CD4-positive, alpha-beta memory T cell (primary cell): ENCODE measurements at places on chromosomes 6 and 20. TPM values are rescaled to one million over a fixed set of nuclear protein-coding genes. Genes with fewer than 3 reads are reported as not detected.
A peak's percentile ranks its signal among the peaks of the same experiment; 100 is the strongest.

DNA sequence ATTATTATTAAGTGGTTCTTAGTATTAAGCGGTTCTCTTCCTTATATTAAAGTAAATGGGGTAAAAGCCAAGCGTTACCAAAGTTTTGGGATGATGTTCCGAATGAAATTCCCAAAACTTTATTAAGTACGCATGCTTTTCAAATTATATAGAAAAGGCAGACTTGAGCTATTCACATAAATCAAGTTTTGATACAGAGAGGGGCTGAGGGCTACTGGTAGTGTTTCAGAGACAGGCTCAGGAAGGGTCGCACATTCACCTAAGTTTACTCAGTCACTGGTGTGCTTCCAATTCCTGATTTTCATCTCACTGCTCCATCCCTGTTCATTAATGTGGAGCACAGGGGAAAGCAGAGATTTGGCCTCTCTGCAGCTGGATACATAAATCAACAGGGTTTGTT lies 652.2 kb downstream of the QKI start:
- no peak for DNase-seq

DNA sequence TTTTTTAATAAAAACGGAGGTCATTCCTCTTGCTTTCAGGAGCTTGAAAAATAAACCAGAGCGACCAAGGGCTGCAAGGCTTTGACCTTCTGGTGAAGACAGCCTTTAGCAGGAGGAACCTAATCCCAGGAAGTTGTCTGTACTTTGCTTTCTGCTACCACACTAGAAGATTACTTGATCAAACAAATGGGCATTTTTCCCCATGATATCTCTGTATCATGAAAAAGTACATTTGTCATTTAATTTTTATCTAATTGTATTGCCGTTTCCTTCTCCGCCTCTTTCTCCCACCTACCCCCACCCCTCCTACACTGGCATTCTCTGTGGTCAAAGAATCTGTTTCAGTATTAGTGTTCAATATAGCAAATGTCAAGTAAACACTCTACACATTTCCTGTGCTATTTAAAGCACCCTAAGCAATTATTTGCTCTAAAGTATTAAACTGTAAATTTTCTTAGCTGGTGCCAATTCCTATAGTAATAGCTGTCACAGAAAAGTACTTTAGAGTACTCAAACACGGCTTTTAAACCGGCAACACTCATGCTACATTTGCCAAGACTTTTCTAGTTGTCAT lies 29.7 kb downstream of the ATXN1 start:
- peak; percentile 43 for DNase-seq

DNA sequence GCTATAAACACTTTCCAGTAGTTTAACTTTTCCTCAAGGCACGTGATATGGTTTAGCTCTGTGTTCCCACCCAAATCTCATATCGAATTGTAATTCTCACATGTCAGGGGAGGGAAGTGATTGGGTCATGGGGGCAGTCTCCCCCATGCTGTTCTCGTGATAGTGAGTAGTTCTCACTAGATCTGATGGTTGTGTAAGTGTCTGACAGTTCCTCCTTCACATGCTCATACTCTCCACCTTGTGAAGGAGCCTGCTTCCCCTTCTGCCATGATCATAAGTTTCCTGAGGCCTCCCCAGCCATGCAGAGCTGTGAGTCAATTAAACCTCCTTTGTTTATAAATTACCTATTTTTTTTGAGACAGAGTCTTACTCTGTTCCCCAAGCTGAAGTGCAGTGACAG lies 127.9 kb downstream of the DTNBP1 start:
- no peak for DNase-seq

DNA sequence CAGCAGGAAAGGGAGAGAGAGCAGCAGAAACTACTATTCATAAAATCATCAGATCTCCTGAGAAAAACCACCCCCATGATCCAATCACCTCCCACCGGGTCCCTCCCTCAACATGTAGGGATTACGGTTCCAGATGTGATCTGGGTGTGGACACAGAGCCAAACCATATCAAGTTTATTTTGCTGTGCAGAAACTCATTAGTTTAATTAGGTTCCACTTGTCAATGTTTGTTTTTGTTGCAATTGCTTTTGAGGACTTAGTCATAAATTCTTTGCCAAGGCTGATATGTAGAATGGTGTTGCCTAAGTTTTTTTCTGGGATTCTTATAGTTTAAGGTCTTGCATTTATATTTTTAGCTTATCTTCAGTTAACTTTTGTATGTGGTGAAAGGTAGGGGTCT lies 422.0 kb upstream of the HS3ST5 start:
- no peak for DNase-seq

- DNase-seq: no peak
These were observed 125.4 kb downstream of the ADGRB3 start for GRCh38 chr6:68760485-68760884.

- no peak for DNase-seq
These were observed 91.2 kb downstream of the ISM1 start for GRCh38 chr20:13312300-13312699.

- DNase-seq: no peak
These were observed 60.4 kb upstream of the RSPO3 start for GRCh38 chr6:127058027-127058426.

GRCh38 chr6:43368259-43369160 lies 937 bp downstream of the ZNF318 start:
- no peak for DNase-seq

- no peak for DNase-seq
These were observed 9.6 kb downstream of the AHCY start for GRCh38 chr20:34293589-34293988.

- DNase-seq: no peak
These were observed 5.4 kb upstream of the VSX1 start for GRCh38 chr20:25087186-25087929.

DNA sequence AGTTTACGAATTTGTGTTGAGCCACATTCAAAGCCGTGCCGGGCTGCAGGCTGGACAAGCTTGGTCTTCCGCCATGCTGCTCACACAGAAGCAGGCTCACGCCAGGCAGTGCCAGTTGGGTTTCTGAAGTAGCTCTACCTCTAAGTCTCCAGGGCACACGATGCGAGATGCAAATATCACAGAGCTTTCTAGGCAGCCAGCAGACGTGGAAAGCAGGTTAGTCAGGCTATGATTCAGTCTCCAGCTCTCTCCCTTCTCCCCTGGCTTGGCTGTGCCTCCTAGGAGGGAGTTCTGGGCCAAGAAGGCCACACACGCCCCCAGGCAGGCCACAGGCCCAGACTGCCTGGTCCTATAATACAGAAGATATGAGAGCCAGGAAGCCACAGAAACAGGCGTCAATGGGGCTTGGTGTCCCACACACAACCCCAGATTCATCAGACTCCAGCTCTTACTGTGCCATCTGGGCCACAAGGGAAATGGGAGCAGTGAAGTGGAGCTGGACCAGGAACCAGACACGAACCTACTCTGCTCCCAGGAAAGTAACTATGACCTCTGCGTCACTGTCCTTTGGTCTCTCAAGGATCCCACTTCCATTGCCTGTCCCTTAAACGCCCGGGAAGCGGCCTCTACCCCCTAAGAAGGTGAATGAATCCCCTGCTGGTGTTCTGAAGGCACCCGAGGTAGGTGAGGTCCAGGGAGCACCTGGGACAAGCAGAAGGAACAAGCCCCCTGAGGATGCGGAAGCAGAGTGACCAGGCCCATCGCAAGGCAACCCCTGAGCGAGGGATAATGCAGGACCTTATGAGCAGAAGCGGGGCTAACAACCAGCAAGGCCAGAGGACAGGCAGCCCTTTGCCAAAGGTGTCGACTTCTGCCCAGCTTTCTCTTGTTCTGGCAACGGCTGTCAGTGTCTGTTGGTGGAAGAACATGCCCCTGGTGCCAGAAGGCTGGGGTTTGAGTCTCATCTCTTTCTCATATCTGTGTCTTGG lies 61.2 kb downstream of the GFOD1 start:
- DNase-seq: no peak

GRCh38 chr20:44580581-44581268 lies 1.7 kb upstream of the PKIG start:
- no peak for DNase-seq

- peak; percentile 39 for DNase-seq
These were observed 227.6 kb upstream of the PRSS16 start for GRCh38 chr6:27019651-27020552.

DNA sequence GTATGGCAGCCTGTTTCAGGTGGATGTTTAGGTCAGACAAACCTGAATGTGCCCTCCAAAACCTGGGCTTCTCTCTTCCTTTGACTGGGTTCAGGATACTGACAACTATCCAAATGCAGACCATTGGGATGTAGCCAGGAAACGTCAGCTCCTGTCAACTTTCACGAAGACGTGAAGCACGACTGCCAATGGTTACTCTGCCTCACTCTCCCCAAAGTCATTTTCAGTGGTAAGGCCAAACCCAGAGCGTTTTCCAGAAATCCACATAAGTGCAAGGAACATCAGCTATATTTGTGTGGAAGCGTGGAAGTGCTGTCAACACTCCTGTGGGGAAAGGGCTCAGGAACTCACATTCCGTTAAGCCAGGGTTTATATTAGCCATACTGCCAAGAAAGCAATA lies 20.1 kb upstream of the RCAN2 start:
- no peak for DNase-seq

GRCh38 chr6:153129873-153130514 lies 1.1 kb downstream of the RGS17 start:
- no peak for DNase-seq

- DNase-seq: no peak
These were observed 198.5 kb downstream of the SOD2 start for GRCh38 chr6:159494586-159494972.

DNA sequence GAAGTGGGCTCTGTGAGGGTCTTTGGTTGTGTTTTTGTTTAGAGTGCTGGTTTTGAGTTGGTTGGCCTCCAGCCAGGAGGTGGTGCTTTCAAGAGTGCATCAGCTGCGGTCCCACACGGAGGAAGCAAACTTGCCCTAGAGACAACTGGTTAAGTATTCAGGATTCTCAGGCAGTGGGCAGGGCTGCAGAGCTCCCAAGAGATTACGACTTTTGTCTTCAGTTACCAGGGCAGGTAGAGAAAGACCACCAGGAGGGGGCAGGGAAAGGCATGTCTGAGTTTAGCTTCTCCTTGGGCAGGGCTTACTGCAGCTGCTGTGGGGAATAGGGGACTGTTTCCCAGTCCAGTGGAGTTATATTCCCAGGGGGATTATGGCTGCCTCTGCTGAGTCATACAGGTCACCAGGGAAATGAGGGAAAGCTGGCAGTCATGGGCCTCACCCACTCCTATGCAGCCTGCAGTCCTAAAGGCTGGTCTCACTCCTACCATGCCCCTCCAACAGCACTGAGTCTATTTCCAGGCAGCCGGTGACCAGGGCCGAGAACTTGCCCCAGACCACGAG lies 64.3 kb downstream of the TTI1 start:
- DNase-seq: no peak

DNA sequence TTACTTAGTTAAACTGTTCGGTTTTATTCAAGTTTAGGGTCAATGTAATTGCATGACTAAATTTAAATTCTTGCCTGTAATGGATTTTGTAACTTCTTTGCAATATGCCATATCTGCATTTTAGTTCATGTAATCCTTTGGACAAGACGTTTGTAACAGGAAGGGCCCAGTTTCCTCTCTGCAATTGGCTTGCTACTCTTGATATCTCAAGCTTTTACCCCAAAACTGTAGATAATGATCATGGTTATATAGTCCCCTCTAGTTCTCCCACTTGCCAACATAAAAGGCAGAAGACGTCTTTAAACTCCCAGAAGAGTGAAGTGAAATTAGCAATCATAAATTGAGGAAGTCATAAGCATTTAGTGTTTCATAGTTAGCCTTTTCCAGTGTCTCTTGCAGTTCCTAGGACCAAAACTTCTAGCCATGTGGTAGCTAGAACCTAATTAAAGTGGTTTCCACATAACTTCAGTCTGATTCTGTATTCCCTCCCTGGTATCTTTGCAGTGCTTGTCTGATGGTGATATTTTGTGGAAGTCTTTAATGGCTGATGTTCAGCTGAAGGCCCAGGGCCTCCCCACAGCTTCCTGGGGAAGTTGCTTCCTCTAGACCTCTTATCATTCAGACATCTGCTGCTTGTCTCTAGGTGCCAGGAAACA lies 117.8 kb upstream of the SUPT3H start:
- peak; percentile 50 for DNase-seq

GRCh38 chr6:26215585-26216358 lies 128.5 kb downstream of the HFE start:
- DNase-seq: peak; percentile 55

DNA sequence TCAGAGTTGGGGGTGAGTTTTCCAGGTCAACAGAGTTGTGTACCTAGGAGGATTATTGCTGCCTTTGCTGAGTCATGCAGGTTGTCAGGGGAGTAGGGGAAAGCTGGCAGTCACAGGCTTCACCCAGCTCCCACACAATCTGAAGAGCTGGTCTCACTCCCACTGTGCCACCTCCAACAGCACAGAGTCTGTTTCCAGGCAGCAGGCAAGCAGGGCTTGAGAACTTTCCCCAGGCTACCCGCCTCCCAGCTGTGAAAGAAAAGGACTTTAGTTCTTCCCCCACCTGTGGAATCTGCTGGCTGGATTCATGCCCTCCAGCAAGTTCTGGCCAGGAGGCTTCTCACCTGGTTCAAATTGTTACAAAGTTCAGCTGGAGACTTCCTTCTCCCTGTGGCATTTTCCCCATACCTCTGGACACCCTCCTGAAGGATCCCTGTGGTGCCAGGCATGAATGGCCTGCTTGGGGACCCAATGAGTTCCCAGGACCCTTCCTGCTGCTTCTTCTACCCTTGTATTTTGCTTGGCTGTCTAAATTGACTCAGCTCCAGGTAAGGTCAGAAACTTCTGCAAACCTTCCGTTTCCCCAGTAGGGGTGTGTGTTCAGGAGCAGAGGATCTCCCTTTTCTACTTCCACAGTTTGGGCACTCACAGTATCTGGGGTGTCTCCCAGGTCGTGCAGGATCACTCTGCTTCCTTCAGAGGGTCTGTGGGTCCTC lies 378.1 kb upstream of the MAN1A1 start:
- DNase-seq: no peak

DNA sequence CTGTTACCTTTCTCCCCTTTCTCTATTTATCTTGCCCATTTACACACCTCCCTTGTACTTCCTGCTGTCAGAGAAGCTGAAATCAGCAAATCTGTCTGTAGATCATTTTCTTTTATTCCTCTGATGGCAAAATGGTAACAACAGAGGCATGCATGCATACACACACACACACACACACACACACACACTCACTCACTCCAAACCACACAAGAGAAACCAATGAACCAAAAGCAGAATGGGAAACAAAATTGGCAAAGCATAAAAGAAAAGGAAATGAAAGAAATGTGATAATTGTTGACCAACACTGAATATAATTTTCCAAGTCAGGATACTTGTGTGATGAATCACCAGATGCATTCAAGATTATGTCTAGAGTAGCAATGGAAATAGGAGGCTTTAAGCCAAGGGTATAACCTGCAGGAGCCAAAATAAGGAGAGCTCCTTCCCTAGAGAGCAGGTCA lies 172.4 kb downstream of the PLCB4 start:
- DNase-seq: no peak

GRCh38 chr6:114521926-114522325 lies 179.1 kb upstream of the HS3ST5 start:
- DNase-seq: no peak

GRCh38 chr20:46195264-46196036 lies 77.3 kb downstream of the CD40 start:
- no peak for DNase-seq

- no peak for DNase-seq
These were observed 193.1 kb upstream of the SIM1 start for GRCh38 chr6:100657678-100658330.

GRCh38 chr20:32535316-32535952 lies 49.7 kb downstream of the NOL4L start:
- DNase-seq: peak; percentile 48

- no peak for DNase-seq
These were observed 185.9 kb downstream of the PDE7B start for GRCh38 chr6:136037242-136037875.

Gene TXLNB
- total RNA-seq: 1.4 TPM

Gene FILIP1
- not detected for total RNA-seq

Gene ZBTB12
- 2.5 TPM for total RNA-seq

Gene RAET1G
- total RNA-seq: not detected

Gene RAD21L1
- 0.78 TPM for total RNA-seq
